ENCODE measurements at places on chromosomes 3 and 15.

- no peak for DNase-seq
Observed at GRCh38 chr3:192919901-192920300, 2.2 kb upstream of the MB21D2 start.

DNA sequence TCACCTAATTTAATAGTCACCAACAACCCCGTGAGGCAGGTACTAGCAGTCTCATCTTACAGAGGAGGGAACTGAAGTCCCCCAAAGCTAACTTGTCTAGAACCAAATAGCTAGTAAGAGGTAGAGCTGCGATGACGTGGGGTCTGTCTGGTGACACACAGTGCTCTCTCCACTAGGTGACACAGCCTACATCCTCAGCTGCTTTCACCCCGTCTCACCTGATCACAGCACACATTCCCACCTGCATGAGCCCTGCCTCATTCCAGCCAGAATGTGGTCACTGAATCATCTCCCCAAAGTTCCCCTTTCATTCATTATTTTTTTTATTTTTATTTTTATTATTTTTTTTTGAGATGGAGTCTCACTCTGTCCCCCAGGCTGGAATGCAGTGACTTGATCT is 21.3 kb upstream of the MAGEF1 start:
- peak; percentile 95 for DNase-seq

GRCh38 chr3:149599236-149599635 is 58.6 kb downstream of the WWTR1 start:
- DNase-seq: no peak

DNA sequence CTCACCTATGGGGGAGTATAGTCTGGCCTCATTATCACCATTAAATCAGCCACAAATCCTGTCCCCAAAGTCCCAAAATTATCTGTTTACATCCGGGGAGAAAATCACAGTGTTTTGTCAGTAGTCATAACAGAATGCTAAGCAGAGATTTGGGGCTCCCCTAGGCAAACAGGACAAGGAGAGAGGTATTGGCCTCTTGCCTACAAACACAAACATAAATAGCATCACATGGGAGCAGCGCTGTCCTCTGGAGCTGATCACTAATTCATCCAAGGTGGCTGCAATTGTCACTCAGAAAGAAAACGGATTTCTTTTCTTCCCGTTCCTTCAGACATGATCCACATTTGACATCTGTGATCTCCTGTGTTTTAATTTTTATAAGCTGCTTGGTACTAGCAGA is 1028.1 kb downstream of the NTRK3 start:
- DNase-seq: no peak

GRCh38 chr15:31265871-31266711 is 60.5 kb upstream of the KLF13 start:
- no peak for DNase-seq

- no peak for DNase-seq
Observed at GRCh38 chr15:69926006-69926405, 171.7 kb downstream of the TLE3 start.

DNA sequence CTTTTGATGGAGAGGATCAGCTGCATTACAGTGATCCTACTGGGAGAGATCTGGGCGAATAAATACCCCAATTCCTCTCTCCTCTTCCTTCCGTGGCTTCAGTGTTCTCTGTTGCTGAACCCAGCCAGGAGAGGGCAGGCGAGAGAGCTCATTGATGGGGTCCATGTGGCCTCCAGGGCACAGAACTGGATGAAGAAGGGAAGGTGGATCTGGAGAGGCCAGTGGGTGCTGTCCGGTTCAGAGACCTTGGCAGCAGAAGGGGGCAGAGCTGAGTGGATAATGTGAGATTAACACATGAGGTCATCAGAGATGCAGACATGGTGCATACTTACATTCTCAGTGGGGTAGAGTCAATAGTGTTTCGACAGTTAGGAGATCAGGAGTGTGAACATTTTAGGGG is 193.6 kb downstream of the CLSTN2 start:
- peak; percentile 8 for DNase-seq

- no peak for DNase-seq
Observed at GRCh38 chr15:89168316-89168833, 53.0 kb downstream of the RLBP1 start.

- DNase-seq: no peak
Observed at GRCh38 chr3:184783319-184783718, 28.6 kb upstream of the VPS8 start.

GRCh38 chr15:63056829-63057228 is 14.3 kb downstream of the TPM1 start:
- no peak for DNase-seq

DNA sequence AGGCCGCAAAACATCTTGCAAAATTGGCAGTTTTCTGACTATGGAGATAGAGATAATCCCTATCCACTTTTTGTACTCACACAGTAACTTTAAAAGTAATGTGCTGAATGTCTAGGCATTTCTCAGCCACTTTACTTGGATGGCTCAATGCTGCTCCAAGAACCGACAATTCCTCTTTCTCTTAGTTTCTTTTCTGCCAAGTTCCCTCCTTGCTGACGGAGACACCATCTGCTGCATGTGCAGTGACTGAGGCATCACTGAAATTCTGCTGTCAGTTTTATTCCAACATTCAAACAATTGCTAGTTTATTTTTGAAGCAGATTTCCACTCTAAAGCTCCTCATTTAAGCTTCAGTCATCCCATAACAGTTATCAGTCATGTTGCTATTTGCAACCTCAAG is 116.0 kb upstream of the RBMS3 start:
- DNase-seq: no peak

DNA sequence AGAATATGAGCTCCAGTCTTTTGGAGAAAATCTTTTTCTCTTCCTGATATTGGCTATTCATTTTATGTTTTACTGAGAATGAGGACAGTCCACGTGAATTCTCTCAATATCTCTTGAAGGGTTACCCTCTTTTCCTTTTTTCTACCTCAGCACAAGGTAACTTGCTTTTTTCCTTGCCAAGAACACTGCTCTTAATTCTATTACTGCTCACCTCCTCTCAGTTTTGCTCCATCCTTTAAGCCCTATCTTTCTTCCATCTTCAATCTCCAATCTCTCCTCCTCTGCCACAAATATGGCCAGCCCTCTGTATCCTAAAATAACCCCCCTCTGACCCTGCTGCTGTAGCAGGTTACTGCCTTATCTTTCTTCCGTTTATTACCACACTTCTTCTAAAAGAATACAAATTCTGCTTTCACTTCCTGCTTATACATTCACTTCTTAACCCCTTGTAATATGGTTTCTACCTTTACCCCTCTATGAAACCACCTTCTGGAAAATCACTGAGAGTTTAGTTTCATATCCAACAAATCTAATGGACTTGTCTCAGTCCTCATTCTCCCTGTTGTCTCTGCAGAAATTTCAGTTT is 89.0 kb downstream of the NFKBIZ start:
- no peak for DNase-seq

GRCh38 chr3:46539443-46540005 is 26.6 kb downstream of the LRRC2 start:
- DNase-seq: no peak

DNA sequence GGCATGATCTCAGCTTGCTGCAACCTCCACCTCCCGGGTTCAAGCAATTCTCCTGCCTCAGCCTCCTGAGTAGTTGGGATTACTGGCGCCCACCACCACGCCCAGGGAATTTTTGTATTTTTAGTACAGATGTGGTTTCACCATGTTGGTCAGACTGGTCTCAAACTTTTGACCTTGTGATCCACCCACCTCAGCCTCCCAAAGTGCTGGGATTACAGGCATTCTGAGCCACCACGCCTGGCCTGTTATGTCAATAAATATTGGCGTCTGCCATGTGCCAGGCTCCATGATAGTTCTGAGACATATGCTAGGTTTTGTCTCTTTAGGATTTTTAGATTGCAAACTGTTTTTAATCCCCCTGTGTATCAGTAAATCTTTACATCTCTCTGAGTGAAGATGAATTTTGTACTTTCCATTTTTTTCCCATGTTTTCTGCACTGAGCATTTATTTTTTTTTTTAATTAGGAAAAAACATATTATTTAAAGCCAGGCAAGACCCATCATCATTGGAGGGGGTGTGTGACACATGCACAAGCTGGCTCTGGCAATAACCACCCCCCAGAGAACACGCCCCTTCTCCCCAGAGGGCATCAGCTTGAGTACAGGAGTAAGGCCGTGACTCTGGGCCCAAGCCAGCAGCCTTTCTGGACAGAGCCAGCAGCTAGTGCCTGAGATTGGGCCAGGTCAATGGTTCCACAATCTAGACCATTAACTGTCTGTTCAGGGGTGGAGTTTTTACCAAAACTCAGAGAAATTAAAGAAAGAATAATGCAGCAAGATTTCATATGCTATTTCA is 51.0 kb upstream of the ATP1B3 start:
- DNase-seq: no peak

DNA sequence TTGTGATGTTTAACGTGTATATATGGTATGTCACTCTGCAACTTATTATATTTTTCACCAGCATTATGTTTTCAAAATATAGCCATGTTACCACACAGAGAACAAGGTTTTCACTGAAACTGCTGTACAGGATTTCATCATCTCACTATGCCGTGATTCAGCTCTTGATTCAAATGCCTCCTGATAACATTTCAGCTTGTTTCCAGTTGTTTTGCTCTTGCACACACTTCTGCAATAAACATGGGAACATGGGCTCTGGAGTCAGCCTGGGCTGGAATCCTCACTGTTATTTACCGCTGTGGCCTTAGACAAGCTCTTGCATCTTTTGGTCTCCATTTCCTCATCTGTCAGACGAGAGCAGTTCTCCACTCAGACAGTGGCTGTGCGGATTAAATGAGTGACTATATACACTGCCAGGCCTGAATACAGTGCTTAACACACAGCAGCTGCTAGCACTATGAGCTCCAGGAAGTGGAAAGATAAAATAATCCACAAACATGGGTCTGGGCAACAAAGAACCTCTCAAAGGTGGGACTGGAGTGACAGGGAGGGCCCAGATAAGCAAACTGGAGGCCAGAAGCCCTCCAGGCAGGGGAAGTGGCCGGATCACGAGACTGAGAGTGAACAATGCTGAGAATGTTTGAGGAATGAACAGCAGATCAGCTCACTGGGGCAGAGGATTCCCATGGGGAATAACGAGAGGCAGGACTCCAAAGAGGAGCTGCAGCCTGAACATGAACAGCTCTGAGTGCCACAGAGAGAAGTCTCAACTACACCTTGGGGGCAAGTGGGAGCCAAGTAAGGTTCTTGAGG is 17.7 kb downstream of the NTRK3 start:
- DNase-seq: peak; percentile 27

GRCh38 chr15:101597360-101597928 is 54.7 kb downstream of the TM2D3 start:
- no peak for DNase-seq

DNA sequence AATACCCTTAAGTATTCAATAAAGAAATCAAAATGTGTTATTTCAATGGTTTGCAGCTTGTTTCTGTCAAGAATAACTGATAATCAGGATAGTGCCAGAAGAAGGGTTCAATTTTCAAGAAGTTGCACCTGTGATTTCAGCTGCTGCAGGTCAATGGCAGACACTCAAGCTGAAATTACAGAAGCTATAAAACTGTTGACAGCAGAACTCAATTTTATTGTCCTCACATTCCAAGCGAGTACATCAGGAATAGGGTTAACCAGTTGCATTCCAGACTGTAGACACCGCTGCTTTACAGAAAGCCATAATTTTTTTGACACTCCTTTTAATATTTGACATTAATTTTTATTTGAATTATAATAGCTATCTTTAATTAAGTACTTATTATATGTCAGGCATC is 364.1 kb downstream of the CGGBP1 start:
- DNase-seq: no peak

DNA sequence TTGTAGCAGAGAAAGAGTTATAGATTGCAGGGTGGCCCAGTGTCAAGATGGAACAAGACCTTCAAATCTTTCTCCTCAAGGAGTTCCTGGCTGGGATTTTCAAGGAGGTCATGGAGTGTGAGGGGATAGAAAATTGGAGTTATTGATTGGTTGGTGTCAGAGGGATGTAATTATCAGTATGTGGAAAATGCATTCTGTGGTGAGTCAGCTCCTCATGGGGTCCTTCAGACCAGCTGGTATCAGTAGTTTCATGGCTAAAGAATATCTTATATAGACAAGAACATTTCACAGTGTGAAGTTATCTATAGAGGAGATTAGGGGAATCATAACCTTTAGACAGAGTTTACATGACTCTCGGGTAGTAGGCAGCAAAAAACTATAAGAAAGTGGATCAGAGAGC is 1114.0 kb upstream of the GBE1 start:
- DNase-seq: no peak

- no peak for DNase-seq
Observed at GRCh38 chr15:94027581-94027980, 203.8 kb upstream of the MCTP2 start.

DNA sequence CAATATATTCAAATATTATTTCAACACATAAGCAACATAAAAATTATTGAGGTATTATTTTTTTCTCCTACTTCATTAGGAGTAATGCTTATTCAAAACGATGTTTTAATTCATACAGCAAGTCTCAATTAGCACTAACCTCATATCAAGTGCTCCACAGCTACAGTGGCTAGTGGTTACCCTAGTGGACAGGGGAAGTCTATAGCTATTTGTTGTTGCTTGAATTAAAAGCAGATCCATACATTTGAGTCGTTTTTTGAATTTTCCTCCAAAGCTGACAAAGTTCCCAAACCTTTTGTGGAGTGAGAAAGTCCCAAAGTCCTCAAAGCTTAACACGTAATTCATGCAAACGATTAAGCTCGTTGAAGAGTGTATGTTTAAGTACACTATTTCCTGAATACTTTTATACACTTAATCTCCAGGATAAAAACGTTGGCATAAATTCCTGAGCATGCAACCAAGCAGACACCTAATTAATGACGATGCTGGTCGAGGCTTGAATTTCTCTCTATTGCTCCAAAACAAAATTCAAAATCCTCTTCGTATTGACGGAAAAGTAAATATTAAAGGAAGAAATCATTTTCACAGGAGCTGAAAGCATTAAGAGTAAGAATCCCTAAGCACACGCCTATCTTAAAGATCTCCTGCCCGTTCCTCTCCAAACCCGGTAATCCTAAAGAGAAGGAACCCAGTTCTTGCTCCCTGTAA is 985 bp downstream of the VPS13C start:
- DNase-seq: peak; percentile 17

DNA sequence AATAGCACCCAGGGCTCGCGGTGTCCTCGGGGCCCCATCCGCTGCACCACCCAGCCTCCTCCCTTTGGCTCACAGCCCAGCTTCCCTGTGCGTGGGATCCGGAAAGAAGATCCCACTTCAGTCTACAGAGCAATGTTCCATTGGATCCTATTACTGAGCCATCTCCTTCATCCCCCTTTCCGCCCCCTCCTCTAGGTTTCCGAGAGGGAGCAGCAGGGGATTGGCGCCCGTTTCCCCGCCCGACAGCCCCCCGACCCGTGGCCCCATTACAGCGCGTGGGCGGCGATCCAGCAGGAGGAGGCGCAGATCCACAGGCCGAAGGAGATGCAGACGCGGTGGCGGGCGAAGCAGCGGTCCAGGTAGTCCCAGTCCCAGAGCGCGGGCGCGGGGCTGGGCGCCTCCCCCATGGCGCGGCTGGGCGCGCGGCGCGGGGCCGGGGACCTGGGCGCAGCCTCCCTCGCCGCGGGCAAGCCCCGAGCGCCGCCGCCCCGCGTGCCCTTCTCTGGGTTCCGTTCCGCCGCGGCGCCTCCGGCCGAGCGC is 340 bp downstream of the TMEM44 start:
- peak; percentile 34 for DNase-seq

Data from mammary epithelial cell (primary cell).